Myocyte (in vitro differentiated cells): ENCODE measurements at places on chromosomes 16 and 17. TPM values are rescaled to one million over a fixed set of nuclear protein-coding genes. Genes with fewer than 3 reads are reported as not detected.

DNA sequence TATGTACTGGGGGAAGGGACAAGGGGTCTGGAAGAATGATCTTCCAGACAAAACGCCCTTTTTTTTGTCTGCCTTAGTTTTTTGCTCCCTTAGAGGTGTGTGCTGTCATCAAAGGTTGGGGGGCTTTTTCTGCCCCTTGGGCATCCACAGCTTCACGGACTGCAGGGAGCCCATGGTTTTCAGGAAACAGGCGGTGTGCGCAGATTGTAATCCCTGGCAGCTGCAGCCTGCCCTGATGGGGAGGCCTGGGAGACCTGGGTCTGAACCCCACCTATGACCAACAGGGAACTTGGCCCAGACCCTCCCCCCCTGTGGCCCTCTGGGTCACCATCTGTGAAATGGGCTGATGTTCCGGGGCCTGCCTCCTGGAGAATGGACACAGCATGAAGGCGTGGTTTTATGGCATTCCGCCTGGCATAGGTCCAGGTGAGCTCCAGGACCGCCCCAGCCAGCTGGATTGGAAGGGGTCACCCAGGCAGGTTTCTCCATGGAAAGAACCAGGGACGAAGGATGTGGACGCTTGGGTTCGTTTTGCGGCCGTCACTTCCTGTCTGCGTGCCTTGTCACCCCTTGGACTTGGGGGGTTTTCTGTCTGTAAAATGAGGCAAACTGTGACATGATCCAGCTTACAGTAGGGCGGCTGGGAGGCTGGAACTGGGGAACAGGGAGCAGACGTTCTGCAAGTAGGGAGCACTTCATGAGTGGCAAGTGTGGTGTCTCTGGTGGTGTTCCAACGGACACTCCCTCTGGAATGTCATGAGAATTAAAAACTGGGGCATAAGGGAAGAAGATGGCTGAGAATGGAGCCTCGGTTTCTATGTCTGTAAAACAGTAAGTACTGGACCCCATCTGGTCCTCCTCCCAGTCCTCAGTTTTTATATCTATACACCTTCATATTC, 1.5 kb downstream of the CPNE2 start:
- DNase-seq: no peak

DNA sequence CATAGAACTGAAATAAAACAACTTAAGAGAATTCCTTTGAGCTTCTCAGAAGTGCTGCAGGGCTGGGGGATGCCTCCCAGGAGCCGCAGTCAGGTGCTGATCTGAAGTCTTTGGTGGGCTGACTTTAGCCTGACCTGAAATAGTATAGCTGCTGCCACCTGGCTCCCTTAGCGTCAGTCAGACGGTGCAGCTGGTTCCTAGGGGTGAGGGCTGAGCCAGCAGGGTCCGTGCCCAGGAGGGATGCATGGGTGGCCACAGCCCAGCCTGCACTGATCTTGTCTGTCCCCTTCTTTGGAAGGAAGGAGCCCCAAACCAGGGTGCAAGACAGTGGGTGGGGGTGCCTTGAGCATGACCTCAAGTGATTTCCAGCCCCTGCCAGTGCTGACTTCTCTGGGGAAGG, 11.5 kb downstream of the MAPT start:
- no peak for DNase-seq

DNA sequence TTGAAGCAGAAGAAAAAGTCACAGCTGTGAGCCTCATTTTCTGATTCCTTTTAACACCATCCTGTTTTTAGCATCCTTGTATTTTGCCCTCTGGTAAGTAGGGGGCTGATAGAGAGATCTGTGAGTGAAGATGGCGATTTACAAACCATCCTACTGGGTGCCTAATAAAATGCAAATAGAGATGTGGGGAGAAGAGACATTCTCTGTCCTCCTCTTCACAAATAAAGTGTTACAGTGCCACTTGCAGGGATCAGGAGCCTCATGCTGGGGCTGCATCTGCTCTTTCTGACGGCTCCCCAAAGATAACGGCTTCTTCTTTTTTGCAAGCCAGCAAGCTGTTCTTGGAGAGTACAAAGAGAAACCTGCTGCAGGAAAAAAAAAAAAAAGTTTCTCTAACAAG, 418.6 kb downstream of the TOX3 start:
- no peak for DNase-seq

DNA sequence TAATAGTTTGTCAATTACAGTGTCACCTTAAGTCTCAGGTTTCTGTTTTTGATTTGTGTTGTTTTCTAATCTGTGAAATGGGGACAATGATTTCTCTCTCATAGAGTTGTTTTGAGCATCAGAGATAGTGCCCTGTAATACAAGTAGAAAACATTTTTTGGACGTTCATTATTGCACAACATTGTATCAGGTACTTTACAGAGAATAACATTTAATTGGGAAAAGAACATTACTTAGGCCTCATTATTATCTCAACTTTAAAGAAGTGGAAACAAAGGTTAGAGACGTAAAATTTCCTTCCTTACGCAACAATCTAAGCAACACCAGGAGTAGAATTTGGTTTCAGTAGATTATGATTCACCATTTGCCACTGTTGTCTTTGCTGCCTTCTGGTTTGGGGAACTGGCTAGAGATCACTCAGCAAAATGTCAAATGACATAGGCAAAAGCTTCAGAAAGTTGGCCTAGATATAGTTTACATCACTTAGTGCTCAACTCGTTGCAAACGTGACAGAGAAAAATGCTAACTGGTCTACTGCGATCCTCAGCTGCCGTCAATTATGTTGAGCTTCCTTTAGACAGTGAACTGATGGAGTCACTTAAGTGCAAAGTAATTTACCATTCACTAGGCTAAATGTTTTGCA, 1026.8 kb downstream of the CDH11 start:
- DNase-seq: no peak

The ASB16 gene
- 4.0 and 7.8 TPM in 2 replicates for total RNA-seq

GRCh38 chr17:35605678-35606077, 18.6 kb downstream of the AP2B1 start:
- no peak for DNase-seq

- DNase-seq: no peak
Measured at GRCh38 chr17:56020369-56020768, 132.9 kb upstream of the ANKFN1 start.

The STX1B gene
- total RNA-seq: 0.86 and 1.3 TPM in 2 replicates

DNA sequence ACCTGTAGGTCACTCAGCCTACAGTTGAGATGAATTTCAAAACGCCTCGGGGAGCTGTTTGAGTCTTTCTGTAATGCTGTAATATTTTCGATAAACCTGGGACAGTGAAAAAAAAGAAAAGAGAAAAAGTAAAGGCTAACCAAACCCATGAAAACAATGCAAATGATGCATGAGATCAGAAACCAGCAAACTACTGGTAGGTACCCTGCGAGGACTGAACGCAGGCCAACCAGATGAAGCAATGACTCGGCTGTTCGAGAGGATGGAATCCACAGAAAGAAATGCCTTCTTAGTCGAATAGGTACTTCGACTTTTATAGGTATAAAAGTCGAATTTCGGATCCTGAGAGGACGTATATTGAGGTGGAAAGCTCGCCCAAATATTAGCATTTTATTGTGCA, 509 bp upstream of the ATAD5 start:
- DNase-seq: no peak

The MYO15A gene
- total RNA-seq: 0.03 and 0.57 TPM in 2 replicates

DNA sequence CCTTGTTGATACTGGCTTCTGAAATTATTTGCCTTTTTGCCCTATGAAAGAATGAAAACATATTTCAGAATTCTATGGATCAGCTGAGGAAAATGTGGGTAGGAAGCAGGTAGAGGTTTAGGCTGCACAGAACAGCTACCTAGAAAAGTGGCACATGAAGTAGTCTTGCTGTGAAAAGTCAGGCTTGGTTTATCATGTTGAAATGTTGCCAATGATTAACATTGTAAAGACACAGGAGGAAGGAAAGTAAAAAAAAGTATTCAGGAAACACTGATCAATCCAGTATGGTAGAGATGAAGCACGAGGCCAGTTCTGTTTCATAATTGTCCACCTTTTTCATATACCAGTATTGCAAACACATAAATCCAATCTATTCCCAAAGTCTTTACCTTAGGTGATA, 29.9 kb downstream of the ABCA6 start:
- no peak for DNase-seq

DNA sequence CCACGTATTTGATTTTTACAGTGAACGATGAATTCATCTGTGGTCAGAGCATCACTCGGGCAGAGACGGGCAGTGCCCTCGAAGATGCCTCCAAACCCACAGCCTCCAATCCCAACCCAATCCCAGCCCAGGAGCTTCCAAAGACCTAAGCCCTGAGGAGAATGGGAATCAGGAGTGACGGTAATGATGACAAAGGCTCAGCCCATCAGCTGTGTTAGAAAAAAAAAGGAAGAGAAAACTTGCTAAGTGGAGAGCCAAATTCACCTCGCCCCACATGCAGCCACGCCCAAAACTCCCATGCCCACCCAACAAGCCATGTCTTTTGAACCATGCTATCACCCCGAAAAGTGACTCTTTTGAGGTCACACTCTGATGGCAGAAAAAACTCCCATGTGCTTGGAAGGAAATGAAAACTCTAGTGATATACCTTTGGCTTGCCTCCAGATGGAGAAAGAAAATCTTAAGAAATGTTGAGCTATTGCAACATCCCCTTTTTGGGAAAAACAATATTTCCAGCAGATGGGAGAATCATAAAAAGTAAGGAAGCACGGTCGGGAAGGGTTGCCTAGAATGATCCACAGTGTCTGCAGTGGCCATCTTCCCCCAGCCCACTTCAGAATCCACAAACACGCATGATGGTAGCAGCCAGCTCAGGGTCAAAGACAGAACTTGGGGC, 37.7 kb downstream of the XYLT1 start:
- DNase-seq: peak; percentile 10

DNA sequence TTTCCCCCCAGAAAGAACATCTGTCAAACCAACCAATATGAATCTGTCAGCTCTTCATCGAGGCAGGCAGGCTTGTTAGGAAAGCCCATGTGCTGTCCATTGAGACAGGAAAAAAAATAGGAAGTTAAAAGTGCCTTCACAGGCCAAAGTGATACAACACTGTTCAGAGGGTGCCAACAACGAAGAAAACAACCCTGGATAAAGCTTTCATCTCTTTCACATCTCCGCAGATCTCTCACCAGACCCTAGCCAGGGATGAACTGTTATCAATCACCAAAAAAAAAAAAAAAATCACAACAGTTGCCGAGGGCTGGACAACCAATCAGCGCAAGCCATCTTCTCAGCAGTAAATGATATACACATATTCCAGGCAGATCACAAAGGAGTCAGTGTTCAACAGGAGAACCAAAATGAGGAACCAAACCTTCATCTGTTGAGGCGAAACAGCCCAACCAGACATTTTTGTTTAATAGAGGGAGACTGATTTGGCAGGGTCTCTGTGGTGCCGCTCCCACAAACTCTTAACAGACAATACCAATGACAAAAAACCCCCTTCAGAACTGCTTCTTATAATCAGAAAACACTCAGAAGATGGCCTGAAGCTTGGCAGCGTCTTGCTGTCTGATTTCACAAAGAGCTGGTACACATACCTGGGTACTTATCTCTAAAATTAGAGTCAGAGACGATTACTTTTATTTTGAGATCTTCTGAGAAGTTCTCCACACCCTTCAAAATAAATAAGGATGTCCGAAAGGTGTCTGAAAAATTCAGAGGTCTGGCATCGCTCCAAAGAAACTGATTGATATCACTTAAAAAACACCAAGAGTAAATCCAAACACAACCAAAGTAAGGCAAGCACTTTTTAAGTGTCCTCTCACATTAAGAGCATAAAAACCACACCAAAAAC, 1.8 kb downstream of the MAP3K14 start:
- DNase-seq: peak; percentile 65

DNA sequence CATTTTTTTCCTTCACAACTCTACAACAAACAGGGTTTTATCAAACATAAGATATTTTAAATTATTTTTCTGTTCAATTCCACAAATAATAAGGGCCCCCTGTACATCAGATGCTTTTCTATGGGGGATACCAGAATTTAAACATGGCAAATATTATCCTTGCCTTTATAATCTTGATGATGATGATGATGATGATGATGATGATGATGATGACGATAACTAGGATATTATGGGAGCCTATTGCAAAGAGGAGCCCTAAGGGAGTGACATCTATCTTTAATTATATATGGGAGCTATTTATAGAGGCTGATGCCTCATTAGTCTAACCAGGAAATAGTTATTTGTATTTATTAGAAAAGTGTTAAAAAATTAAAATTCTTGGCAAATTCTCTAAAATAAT, 6.8 kb downstream of the MEIOC start:
- no peak for DNase-seq

The TCAP gene
- total RNA-seq: 10.1 and 23.1 TPM in 2 replicates

- no peak for DNase-seq
Measured at GRCh38 chr16:27749547-27749875, 199.6 kb downstream of the KATNIP start.

DNA sequence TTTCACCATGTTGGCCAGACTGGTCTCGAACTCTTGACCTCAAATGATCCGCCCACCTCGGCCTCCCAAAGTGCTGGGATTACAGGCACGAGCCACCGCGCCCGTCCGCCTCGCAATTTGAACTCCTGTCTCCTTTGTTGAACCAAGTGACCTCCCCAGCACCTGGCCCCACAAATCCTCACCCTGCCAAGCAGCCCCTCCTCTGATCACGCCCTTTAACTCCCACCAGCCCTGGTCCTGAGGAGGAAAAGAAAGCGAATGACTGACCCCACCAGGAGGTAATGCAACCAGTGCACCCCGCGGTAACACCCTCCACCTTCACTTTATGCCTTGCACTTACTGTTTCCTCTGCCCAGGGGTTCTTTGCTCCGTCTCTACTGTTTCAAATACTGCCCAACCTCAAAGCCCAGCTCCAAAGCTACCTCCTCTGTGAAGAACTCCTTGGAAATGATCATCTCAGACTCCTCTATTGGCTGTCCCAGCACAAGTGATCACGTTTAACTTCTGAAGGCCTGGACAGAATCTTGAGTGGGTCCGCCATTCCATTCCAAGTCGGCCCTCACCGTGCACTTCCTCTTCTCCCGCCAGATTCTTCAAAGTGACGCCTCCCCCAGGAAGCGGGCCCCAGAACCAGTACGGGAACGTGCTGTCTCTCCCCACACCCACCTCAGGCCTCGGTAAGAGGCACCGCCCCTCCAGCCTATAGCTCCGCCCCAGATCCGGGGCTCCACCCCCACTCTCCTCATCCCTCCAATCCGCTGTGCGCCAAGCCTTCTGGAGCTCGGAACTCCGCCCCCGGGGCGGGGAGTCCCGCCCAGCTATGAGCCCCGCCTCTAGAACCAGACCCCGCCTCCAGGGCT, 4.4 kb downstream of the CD19 start:
- peak; percentile 47 for DNase-seq

- peak; percentile 75 for DNase-seq
Measured at GRCh38 chr16:2147981-2148671, at the start of gene RAB26. TSS of gene RAB26 (plus strand) at chr16:2148625. CDS start at chr16:2148784, 159 bp downstream.

The SPG7 gene
- total RNA-seq: 196 and 234 TPM in 2 replicates

- peak; percentile 96 for DNase-seq
Measured at GRCh38 chr17:77332981-77333685, 192.4 kb downstream of the SEC14L1 start.

- DNase-seq: no peak
Measured at GRCh38 chr17:61412860-61413660, 13.4 kb downstream of the TBX2 start.

The APOH gene
- not detected in 2 replicates for total RNA-seq
